ENCODE measurements at places on chromosomes 6 and 20.

- H3K27ac ChIP-seq: peak overlapping the region; percentile 66
- H3K27me3 ChIP-seq: no peaks in the 10 kb centered on the region
- peak; percentile 78 for DNase-seq
Observed at GRCh38 chr6:33771146-33772081, 17.5 kb downstream of the LEMD2 start.

DNA sequence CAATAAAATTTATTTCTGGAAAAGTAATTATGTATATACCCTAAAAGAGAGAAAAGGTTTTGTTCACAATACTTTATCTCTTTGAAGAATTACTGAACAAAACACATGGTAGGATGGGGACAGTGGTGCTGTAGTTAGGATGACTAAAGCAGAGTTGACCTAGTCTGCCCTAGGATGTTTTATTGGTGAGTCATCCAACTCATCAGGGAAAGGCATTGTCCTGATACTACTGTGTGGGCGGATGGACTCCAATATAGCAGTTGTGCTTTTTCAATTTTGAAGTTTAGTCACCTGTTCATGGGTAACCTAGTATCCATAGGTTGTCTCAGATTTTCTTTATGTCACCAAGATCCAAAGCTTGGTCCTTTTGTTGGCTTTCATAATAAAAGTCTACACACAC is 53.3 kb upstream of the EYS start:
- H3K4me3 ChIP-seq: no peak overlapping the region
- H3K36me3 ChIP-seq: no peaks in the 10 kb centered on the region
- no peaks in the 10 kb centered on the region for H3K4me1 ChIP-seq

GRCh38 chr20:60976913-60977312 is 275.1 kb upstream of the CDH4 start:
- no peak for DNase-seq
- no peak overlapping the region for H3K4me3 ChIP-seq
- H3K27ac ChIP-seq: no peak overlapping the region

- peaks cover 13% of the 10 kb centered on the region for H3K4me1 ChIP-seq
- no peaks in the 10 kb centered on the region for H3K36me3 ChIP-seq
- H3K27ac ChIP-seq: no peak overlapping the region
- no peaks in the 10 kb centered on the region for H3K27me3 ChIP-seq
- no peak overlapping the region for H3K4me3 ChIP-seq
- no peak for DNase-seq
Observed at GRCh38 chr20:38302786-38303185, 1.2 kb upstream of the BPI start.

- no peaks in the 10 kb centered on the region for H3K36me3 ChIP-seq
- H3K4me1 ChIP-seq: no peaks in the 10 kb centered on the region
- no peak overlapping the region for H3K4me3 ChIP-seq
- no peak overlapping the region for H3K27ac ChIP-seq
Observed at GRCh38 chr6:141134723-141135122, 998.0 kb upstream of the GJE1 start.

GRCh38 chr6:46491628-46492547 is 639 bp upstream of the RCAN2 start:
- peak overlapping the region; percentile 85 for H3K27ac ChIP-seq
- H3K4me3 ChIP-seq: peak overlapping the region; percentile 69
- peak; percentile 69 for DNase-seq
- H3K36me3 ChIP-seq: no peaks in the 10 kb centered on the region
- no peaks in the 10 kb centered on the region for H3K4me1 ChIP-seq

- no peaks in the 10 kb centered on the region for H3K4me1 ChIP-seq
- no peak overlapping the region for H3K4me3 ChIP-seq
- H3K36me3 ChIP-seq: no peaks in the 10 kb centered on the region
- no peaks in the 10 kb centered on the region for H3K27me3 ChIP-seq
- no peak overlapping the region for H3K27ac ChIP-seq
- no peak for DNase-seq
Observed at GRCh38 chr6:16157909-16158308, 29.0 kb downstream of the MYLIP start.

- H3K4me3 ChIP-seq: no peak overlapping the region
- no peaks in the 10 kb centered on the region for H3K27me3 ChIP-seq
- H3K27ac ChIP-seq: no peak overlapping the region
- H3K36me3 ChIP-seq: no peaks in the 10 kb centered on the region
Observed at GRCh38 chr6:99282479-99283062, 66.9 kb downstream of the FAXC start.

- no peak overlapping the region for H3K4me3 ChIP-seq
- H3K4me1 ChIP-seq: no peaks in the 10 kb centered on the region
- no peak overlapping the region for H3K27ac ChIP-seq
- no peaks in the 10 kb centered on the region for H3K36me3 ChIP-seq
- no peak for DNase-seq
Observed at GRCh38 chr6:116924245-116924644, 47.2 kb downstream of the RFX6 start.

DNA sequence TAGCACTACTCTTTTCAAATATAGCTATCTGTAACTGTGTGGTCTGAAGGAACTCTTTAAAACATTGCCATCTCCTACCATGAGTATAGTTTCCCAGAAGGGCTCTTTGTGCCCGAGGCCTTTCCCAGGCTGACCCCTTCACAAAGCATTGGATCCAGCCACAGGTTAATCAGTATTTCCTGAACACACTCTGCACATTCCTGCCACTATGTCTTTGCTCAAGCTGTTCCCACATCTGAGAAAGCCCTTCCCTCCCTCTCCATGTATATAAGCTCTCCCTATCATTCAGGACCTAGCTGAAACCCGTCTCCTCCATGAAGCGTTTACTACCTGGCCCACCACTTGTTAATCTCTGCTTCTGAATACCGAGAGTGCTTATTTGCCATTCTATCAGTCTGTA is 47.8 kb upstream of the PKHD1 start:
- no peaks in the 10 kb centered on the region for H3K4me1 ChIP-seq
- H3K27me3 ChIP-seq: no peaks in the 10 kb centered on the region
- DNase-seq: no peak
- H3K4me3 ChIP-seq: no peak overlapping the region
- H3K27ac ChIP-seq: no peak overlapping the region

GRCh38 chr6:31363811-31364210 is 6.8 kb upstream of the HLA-B start:
- H3K36me3 ChIP-seq: no peaks in the 10 kb centered on the region
- no peak overlapping the region for H3K27ac ChIP-seq
- DNase-seq: no peak
- H3K4me3 ChIP-seq: no peak overlapping the region

GRCh38 chr6:30814146-30815040 is 69.9 kb upstream of the DDR1 start:
- peaks cover 20% of the 10 kb centered on the region for H3K4me1 ChIP-seq
- H3K27ac ChIP-seq: peak overlapping the region; percentile 31
- H3K27me3 ChIP-seq: no peaks in the 10 kb centered on the region
- H3K36me3 ChIP-seq: no peaks in the 10 kb centered on the region
- DNase-seq: peak; percentile 44

DNA sequence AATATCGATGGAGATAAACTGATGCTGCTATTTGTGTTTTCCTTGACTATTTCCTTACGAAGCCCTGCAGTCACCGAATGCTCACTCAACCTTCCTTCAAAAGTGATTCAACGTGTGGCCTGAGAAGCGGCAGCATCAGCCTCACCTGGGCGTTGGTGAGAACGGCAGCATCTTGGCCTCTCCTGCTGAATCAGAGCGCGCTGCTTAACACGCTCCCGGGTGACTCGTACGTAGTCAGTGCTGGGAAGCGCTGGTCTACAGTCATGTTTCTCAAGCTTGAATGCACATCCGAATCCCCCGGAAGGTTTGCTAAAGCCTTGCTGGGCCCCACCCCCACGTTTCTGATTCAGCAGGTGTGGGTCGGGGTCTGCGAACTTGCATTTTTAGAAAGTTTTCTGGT is 214.1 kb upstream of the RREB1 start:
- no peaks in the 10 kb centered on the region for H3K36me3 ChIP-seq
- no peak for DNase-seq
- no peak overlapping the region for H3K27ac ChIP-seq
- peaks cover 27% of the 10 kb centered on the region for H3K4me1 ChIP-seq

- H3K27me3 ChIP-seq: no peaks in the 10 kb centered on the region
- DNase-seq: no peak
- peak overlapping the region; percentile 32 for H3K27ac ChIP-seq
- H3K4me1 ChIP-seq: no peaks in the 10 kb centered on the region
Observed at GRCh38 chr6:14705841-14706377, 540.0 kb upstream of the JARID2 start.

- no peak overlapping the region for H3K4me3 ChIP-seq
- H3K4me1 ChIP-seq: no peaks in the 10 kb centered on the region
- no peaks in the 10 kb centered on the region for H3K36me3 ChIP-seq
Observed at GRCh38 chr6:105346052-105346451, 56.8 kb downstream of the PREP start.

- no peaks in the 10 kb centered on the region for H3K4me1 ChIP-seq
- H3K27ac ChIP-seq: no peak overlapping the region
- H3K27me3 ChIP-seq: no peaks in the 10 kb centered on the region
- no peak for DNase-seq
- no peak overlapping the region for H3K4me3 ChIP-seq
- H3K36me3 ChIP-seq: no peaks in the 10 kb centered on the region
Observed at GRCh38 chr6:108417027-108417426, 122.2 kb downstream of the AFG1L start.

GRCh38 chr20:1998715-1999114 is 4.9 kb upstream of the PDYN start:
- H3K36me3 ChIP-seq: no peaks in the 10 kb centered on the region
- H3K27me3 ChIP-seq: no peaks in the 10 kb centered on the region
- no peaks in the 10 kb centered on the region for H3K4me1 ChIP-seq

DNA sequence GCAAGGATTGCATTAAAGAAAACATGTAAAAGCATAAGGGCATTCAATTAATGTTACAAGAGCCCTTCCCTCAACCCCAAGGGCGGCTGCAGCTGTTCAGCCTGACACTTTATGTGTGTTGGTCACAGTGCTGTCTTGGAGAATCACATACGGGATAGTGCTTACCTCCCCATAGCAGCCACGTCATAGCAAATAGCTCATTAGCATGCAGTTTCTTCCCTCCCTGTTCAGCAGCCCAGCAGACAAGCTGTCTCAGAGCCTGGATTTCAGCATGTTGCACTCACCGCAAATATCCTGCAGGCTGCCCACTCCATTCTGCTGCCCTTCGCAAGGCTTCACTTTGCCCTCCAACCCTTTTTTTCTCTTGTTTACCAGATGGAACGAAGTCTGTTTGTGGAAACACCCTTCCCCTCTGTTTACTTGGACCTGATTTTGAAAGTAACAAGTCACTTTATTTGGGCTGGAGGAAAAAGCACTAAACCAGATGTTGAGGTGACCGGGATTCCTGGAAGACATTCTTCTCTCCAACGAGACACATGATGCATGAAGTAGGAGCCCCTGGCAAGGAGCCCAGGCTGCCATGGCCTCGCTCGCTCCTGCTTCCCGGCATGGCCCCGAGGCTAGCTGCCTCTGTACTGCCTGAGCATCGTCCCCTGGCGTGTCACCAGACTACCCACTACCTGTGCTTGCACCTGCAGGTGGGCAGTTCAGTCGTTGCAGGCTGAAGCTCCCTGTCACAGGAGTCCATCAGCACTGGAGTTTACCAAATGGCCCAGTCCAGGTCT is 151.6 kb upstream of the GMDS start:
- no peaks in the 10 kb centered on the region for H3K4me1 ChIP-seq
- H3K4me3 ChIP-seq: no peak overlapping the region
- H3K27ac ChIP-seq: no peak overlapping the region
- H3K36me3 ChIP-seq: no peaks in the 10 kb centered on the region

- DNase-seq: no peak
- H3K36me3 ChIP-seq: no peaks in the 10 kb centered on the region
- no peaks in the 10 kb centered on the region for H3K4me1 ChIP-seq
- H3K27me3 ChIP-seq: no peaks in the 10 kb centered on the region
- H3K27ac ChIP-seq: no peak overlapping the region
Observed at GRCh38 chr6:105515054-105515453, 112.2 kb upstream of the PREP start.

GRCh38 chr20:53522026-53522425 is 71.6 kb downstream of the ZNF217 start:
- DNase-seq: no peak
- no peak overlapping the region for H3K27ac ChIP-seq
- H3K27me3 ChIP-seq: no peaks in the 10 kb centered on the region
- H3K4me3 ChIP-seq: no peak overlapping the region
- H3K4me1 ChIP-seq: no peaks in the 10 kb centered on the region
- no peaks in the 10 kb centered on the region for H3K36me3 ChIP-seq

DNA sequence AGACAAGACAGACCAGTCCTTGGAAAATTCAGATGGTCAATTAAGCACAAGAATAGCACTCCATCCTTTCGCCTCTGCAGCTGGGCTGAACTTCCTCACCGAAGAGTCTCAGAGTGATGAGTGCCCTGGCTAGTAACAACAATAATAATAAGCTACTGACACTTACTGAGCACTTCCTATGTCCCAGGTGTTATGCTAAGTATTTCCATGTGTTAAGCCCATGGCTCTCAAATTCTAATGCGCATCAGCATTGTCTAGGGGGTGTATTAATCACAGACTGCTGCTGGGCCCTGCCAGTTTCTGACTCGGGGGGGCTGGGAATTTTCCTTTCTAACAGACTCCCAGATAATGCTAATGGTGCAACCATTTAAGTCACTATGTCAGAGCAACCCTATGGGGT is 118.2 kb upstream of the LRFN2 start:
- DNase-seq: no peak
- H3K36me3 ChIP-seq: no peaks in the 10 kb centered on the region
- H3K27ac ChIP-seq: no peak overlapping the region
- H3K27me3 ChIP-seq: no peaks in the 10 kb centered on the region
- H3K4me1 ChIP-seq: no peaks in the 10 kb centered on the region
- H3K4me3 ChIP-seq: no peak overlapping the region

- H3K27ac ChIP-seq: no peak overlapping the region
- no peak overlapping the region for H3K4me3 ChIP-seq
- DNase-seq: no peak
- no peaks in the 10 kb centered on the region for H3K4me1 ChIP-seq
Observed at GRCh38 chr20:51609251-51609650, 66.7 kb upstream of the NFATC2 start.

DNA sequence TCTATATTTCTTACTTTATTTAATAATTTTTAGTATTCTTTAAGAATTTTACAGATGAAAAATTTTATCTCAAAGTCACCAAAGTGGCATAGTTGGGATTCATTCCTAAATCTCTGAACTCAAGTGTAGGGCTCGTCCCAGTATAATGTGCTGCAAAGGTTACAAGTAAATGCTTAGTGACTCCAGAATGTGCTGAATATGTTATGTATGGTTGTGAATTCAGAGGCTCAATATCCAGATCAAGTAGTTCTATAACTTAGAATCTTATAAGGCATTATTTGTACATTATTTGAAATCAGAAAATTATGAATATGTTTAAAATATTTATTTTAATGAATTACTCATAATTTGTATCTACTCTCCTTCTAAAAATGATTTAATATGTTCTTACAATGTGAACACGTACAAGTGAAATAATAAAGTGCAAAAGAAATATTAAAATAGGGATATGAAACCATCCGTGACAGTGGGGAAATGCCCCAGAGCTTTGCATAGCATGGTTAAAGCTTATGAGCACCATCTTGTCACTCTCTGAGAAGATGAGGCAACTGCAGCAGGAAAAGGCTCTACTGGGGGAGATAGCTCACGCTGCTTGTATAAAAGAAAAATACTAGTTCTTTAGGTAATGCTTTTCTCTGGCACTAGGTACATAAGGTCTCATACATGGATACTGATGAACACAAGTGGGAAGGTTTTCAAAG is 259.0 kb downstream of the FOXC1 start:
- H3K4me1 ChIP-seq: no peaks in the 10 kb centered on the region
- H3K4me3 ChIP-seq: no peak overlapping the region
- H3K36me3 ChIP-seq: no peaks in the 10 kb centered on the region
- DNase-seq: no peak

- no peaks in the 10 kb centered on the region for H3K4me1 ChIP-seq
- H3K27ac ChIP-seq: no peak overlapping the region
- DNase-seq: no peak
- no peak overlapping the region for H3K4me3 ChIP-seq
Observed at GRCh38 chr20:53763707-53764414, 170.2 kb upstream of the ZNF217 start.
